ENCODE measurements at places on chromosomes 4 and X.

DNA sequence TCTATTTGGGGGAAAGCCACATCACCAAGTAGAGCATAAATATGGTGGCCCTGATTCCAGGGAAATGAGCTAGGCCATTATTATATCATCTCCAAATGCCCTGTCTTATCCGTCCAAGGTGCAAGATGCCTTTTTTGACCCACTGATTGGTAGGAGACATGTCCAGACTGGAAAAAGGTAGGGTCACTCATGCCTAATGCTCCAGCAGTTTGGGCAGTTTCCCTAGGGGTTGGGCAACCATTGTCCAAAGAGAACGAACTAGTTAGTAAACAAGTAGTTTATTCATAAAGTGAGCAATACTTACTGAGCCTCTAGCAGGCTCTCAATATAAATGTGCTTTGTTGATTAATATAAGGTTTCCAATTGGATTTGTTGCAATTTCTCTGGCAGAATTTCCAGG, 6.2 kb downstream of the FHDC1 start:
- no peak for DNase-seq

- no peak for DNase-seq
These were observed 185.3 kb downstream of the KIT start for GRCh38 chr4:54843106-54843505.

GRCh38 chr4:113052379-113052951, 3.0 kb downstream of the ANK2 start:
- no peak for DNase-seq

DNA sequence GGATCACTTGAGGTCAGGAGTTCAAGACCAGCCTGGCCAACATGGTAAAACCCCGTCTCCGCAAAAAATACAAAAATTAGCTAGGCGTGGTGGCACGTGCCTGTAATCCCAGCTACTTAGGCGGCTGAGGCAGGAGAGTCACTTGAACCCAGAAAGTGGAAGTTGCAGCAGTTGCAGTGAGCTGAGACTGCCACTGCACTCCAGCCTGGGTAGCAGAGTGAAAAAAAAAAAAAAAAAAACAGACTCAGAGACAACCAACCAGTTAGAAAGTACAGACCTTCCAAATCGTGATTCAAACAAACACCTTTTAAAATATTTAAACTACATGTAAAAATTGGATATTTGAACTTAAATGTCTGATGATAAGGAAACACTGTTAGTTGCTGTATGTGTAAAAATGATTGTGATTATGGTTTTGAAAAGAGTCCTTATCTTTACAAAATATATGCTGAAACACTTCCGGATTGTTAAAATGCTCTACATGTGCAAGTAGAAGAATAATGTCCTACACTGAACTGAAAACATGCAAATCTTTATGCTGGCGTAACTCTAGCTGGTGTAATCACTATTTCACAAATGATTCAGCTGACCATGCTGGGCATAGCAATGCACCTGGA, 37.8 kb downstream of the SH3KBP1 start:
- no peak for DNase-seq

- DNase-seq = no peak
These were observed 81.7 kb downstream of the ZC4H2 start for GRCh38 chrX:64894454-64895038.

GRCh38 chrX:132474544-132475248, 14.1 kb downstream of the MBNL3 start:
- DNase-seq = no peak

DNA sequence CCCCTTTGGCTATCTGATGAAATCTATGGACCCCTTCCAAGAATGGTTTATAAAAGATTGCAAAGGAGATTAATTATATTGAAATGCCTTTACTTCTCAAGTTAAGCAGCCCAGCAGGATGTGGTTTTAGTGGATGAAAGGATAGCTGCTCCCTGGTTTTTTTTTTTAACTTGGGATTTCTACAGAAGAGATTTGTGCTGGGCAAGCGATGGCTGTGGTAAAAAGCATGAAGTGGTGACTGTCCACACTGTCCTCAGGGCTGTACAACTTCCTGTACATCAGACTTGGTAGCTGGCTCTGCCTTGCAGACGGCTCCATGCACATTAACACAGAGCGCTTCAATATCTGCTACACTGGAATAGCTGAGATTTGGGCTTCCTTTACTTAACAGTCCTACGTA, 321.7 kb downstream of the DHX15 start:
- DNase-seq = no peak

DNA sequence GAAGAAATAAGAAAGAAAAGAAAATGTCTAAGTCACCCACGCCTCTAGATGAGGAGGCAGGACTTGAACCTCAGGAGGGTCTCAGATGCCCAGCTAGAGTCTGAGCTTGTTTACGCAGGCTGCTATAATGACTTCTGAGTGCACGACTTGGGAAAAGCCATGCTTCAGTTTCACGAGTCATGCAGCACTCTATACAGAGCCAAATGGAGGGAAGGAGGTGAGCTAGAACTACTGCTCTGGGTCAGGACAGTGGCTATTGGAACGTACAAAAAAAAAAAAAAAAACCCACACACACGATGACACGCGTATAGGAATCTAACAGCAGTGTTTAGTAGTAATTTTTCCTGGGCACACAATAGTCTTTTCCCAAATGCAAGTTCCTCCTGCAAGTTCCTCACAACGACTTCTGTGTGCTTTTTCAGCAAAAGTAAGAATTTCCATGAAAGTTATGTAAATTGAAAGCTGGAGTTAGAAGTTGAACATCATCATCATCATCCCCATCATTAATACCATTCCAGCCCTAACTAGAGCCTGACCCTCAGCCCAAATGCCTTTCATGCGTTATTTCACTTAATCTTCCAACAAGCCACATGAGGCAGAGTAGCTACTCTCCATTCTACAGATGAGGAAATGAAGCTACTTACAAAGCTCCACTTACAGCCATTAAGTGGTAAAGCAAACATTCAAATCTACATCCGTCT, 36.6 kb downstream of the IRF2 start:
- no peak for DNase-seq

- DNase-seq = no peak
These were observed 30.4 kb downstream of the FAT1 start for GRCh38 chr4:186693159-186693815.

DNA sequence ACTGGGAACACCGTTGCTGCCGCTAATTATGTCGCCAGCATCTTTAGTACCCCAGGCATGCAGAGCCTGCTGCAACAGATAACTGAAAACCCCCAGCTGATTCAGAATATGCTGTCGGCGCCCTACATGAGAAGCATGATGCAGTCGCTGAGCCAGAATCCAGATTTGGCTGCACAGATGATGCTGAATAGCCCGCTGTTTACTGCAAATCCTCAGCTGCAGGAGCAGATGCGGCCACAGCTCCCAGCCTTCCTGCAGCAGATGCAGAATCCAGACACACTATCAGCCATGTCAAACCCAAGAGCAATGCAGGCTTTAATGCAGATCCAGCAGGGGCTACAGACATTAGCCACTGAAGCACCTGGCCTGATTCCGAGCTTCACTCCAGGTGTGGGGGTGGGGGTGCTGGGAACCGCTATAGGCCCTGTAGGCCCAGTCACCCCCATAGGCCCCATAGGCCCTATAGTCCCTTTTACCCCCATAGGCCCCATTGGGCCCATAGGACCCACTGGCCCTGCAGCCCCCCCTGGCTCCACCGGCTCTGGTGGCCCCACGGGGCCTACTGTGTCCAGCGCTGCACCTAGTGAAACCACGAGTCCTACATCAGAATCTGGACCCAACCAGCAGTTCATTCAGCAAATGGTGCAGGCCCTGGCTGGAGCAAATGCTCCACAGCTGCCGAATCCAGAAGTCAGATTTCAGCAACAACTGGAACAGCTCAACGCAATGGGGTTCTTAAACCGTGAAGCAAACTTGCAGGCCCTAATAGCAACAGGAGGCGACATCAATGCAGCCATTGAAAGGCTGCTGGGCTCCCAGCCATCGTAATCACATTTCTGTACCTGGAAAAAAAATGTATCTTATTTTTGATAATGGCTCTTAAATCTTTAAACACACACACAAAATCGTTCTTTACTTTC, 1.8 kb downstream of the UBQLN2 start:
- DNase-seq = no peak

GRCh38 chr4:71453531-71453930, 114.7 kb downstream of the SLC4A4 start:
- no peak for DNase-seq

- DNase-seq = no peak
These were observed 201.3 kb upstream of the GNPDA2 start for GRCh38 chr4:44927399-44928380.

DNA sequence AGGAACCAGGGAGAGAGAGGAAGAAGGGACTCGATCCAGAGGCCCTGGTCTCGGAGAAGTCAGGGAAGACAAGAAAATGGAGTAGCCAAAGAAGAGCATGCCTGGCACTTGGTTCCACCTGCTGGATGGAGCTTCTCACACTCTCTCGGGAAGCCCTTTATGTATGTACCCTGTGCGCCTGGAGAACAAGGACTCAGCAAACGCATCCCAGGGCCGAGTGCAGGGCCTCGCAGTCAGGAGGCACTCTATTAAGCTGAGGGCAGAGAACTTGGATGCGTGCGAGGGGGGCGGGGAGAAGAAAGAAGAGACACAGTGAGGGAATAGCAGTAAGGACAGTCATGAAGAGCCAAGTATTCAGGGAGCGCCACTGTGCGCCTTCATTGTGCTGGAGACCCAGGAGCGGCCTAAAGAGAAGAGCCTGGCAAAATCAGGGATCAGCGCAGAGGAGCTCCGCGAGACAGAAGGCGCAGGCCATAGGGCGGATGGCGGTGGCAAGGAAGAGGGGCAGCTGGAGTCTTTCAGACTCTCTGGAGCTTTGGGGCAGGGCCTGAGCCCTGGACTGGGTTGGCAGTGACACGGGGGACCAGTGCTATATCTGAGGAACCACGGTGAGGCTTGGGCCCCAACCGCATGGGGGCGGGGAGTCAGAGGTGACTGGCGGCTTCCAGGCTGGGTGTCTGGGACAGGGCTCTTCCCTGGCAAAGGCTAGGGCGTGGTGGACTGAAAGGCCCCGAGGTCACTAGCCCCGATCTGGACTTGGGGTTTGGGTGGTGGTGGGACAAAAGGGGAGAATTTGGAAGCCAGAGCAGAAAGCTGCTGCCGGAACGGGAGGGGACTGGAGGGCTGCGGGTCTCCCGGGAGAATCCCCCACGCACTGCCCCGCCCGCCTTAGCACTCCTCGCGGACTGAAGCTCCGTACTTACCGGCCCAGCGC, 1.9 kb upstream of the SEPTIN6 start:
- DNase-seq = no peak

- DNase-seq = no peak
These were observed 20.0 kb downstream of the DCLK2 start for GRCh38 chr4:150098214-150098613.

- no peak for DNase-seq
These were observed 294.1 kb upstream of the SFRP2 start for GRCh38 chr4:154082760-154083535.

GRCh38 chr4:26255989-26256388, 64.8 kb upstream of the RBPJ start:
- no peak for DNase-seq

GRCh38 chr4:122873821-122874593, 47.4 kb downstream of the FGF2 start:
- no peak for DNase-seq

- DNase-seq = no peak
These were observed 3.8 kb upstream of the ZCCHC4 start for GRCh38 chr4:25308761-25309160.

GRCh38 chr4:150827226-150827625, 187.9 kb downstream of the LRBA start:
- DNase-seq = no peak

GRCh38 chrX:150199803-150200202, 163.3 kb upstream of the MAMLD1 start:
- no peak for DNase-seq

- DNase-seq = no peak
These were observed 608 bp upstream of the FAM200B start for GRCh38 chr4:15681067-15681371.

DNA sequence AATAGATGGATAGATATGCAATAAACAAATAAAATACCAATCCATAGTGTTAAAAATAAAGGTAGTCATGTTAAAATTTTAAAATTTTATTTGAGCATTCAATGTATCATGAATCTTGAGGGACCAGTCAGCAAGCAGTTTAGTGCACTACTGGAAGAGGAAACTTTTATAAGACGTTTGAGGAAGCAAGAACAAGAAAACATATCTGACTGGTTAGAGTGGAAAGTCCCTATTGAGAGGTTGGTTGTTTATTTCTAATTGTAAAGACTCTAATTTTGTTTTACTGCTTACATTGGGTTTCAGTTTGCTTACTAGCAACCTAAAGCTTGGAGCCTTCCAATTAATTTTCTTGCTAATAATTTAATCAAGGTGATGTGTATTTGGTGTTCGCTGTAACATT, 786.2 kb downstream of the RAB28 start:
- no peak for DNase-seq

GRCh38 chr4:83178029-83178428, 63.5 kb upstream of the PLAC8 start:
- DNase-seq = no peak

GRCh38 chr4:172344308-172344938, 531.2 kb downstream of the GALNTL6 start:
- no peak for DNase-seq

DNA sequence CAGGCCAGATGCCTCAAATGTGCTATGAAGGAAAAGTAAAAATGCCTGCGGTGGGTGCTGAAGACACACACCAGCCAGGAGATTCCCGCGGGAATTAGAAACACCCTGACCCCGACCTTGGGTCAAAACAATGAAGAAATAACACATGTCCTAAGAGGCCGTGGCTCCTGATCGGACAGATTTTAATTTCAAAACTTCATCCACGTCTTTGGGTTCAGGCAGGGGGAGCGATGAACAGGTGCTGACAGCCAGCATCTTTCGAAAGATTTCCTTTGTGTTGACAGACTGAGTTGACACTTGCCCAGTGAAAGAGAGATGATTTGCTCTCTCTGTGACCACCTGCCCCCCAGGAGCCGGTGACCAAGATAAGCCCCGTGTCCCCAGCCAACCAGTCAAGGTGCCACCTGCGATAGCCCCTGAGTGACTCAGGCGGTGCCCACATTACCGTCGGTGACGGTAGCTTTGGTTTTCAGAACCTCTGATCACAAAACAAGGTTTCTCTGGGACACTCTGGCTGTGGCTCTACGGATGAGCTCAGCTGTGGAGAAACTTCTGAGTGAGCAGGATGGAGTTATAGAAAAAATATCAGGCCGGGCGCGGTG, 11.0 kb upstream of the IL3RA start:
- DNase-seq = no peak

- DNase-seq = no peak
These were observed 47.7 kb downstream of the PRPS1 start for GRCh38 chrX:107675823-107676555.

- no peak for DNase-seq
These were observed 164.0 kb downstream of the ASMT start for GRCh38 chrX:1778817-1779216.

GRCh38 chrX:102129473-102129872, 4.0 kb downstream of the TCEAL2 start:
- DNase-seq = no peak

GRCh38 chrX:10930151-10930550, 181.0 kb upstream of the HCCS start:
- DNase-seq = no peak

DNA sequence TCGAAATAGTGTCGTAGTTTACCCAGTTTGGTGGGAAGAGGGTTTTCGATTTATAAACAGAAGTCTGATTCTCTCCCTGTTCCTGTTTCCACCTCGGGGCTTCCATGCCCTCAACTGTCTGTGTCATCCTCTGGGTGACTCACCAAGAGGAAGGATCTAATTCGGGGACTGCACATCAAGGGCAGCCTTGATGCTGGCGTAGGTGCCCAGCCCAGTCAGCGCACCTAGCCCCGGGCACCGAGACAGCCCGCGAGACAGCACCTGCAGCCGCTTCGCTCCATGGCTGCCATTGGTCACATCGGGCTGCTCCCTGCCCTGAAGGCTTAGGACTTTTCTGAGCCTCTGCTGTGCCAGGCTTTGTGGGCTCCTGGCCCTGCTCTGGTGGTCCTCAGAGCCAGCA, 7.7 kb downstream of the ABCD1 start:
- no peak for DNase-seq
